ENCODE measurements at places on chromosomes 11 and 22.

DNA sequence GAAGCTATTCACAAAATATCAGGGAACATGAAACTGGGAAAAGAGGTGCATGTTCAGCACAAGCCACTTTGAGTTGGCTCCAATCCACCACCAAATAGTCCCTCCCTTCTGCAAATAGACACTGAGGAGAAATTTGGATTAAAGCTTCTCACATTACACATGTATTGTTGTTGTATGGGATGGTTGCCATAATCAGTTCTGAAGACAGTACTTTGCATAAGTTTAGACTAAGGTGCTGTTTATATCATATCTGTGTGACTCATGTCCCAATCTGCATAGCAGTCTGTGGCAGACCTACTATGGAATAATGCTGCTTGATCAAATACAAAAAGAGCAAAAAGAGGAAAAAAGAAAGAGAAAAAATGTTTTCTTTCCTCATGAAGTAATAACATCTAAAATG is 376.7 kb upstream of the DDI1 start:
- DNase-seq, result no peak

GRCh38 chr22:40720538-40721256 is 41.4 kb downstream of the MCHR1 start:
- no peak for DNase-seq

- no peak for DNase-seq
Measured at GRCh38 chr22:47276991-47277390, 514.5 kb downstream of the TBC1D22A start.

GRCh38 chr22:22738959-22739585 is 94.7 kb downstream of the GGTLC2 start:
- no peak for DNase-seq

DNA sequence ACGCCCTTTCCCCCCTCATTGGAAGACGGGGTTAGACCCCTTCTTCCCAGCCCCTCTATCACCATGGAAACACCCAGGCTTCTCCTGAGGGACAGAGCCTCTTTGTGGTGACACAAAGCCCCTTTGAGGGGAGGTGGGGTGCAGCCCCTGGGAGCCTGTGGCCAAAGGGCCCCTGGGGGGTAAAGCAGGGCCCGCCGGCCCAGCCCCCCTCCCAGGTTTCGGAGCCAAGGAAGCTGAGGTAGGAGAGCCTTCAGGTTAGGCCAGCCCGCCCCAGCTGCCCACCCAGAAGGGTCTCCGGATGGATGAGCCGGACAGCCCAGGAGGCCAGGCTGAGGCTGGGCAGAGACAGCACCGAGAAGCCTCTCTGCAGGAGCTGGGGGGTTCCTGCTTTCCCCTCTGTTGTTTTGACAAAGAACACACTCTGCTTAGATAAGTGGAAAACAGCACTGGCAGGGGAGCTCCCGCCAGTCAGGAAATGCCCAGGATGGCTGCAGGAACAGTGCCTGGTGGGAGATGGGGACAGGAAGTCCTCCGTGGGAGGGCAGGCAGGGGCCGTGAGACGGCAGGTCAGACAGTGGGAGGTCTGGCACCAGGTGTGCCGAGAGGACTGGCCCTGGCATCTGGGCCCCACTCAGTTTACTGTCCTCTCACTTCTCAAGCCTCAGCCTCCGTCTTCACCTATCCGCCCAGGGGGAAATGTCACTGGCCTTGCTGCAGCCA is 18.2 kb downstream of the ARVCF start:
- DNase-seq, result no peak

DNA sequence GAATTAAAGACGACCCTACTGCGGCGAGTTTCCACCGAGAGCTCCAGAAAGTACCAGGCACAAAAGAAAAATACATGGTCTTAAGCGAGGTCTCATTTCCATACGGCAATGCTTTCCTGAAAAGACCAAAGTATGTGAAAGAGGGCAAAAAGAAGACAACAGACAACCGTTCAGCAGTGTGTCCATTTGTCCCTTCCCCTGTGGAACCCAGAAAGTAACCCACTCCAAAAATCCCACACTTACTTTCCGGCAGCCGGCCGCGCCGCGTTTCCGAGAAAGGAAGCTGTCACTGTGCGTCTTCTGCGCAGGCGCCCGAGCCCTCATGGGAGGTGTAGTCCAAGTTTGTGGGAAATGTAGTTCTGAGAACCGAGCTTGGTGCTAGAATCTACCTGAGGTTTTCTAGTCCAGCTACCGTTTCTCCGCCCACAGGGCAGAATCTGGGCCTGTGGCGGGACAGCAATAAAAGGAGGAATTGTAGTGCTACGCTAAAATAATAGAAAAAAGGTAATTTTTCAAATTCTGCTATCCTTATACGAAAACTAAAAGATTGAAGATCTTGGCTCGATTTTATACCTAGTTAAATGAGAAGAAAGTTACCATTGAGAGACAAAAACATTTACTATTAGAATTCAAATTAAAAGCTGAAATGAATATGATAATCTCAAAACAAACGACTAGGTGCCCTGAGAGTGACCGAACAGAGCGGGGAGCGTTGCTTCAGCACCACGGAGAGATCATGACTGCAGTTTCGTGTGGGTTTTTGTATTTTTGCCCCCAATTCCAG is at the start of gene PUS3:
PUS3 (minus strand) TSS at position 280 of the 784 bp plus-strand sequence. CDS start 6,922 bp downstream, outside the sequence.
- peak; percentile 74 for DNase-seq

DNA sequence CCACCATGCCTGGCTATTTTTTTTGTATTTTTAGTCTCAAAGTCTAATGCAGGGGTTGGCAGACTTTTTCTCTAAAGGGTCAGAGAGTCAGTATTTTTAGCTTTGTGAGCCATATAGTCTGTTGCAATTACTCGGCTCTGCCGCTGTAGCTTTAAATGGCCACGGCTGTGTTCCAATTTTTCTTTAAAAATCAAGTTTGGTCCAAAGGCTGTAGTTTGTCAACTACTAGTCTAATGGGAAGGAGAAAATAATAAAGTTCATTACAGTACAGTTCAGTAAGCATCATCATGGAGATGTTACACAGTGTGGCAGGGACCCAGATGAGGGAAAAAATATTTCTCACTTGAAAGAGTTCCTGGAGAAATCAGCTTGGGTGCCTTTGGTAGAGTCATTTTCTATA is 107.6 kb downstream of the CSNK2A3 start:
- no peak for DNase-seq

GRCh38 chr11:111718859-111719258 is 47.3 kb downstream of the PPP2R1B start:
- DNase-seq, result no peak

DNA sequence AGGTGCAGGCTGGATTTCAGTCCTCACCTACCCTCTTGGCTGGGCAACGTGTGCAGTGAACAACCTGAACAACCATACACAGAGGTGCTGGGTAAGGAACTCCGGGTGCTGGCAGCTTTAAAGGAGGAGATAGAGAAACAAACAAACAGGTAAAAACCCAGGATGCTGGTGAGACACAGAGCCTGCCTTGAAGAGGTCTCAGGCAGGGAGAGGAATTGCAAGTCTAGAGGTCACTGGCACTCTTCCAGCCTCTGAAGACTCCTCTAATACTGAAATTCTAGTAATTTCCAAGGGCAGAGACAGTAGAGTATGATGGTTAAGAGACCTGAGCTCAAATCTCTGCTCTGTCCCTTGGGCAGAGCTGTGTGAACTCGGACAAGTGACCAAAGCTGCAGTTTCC is 192.5 kb downstream of the CEP164 start:
- no peak for DNase-seq

- DNase-seq, result no peak
Measured at GRCh38 chr11:32435511-32435941, at the start of gene WT1. Gene WT1, minus strand, starts transcription at chr11:32435539.

GRCh38 chr11:68828155-68828931 is 13.4 kb downstream of the CPT1A start:
- DNase-seq, result no peak

GRCh38 chr22:44309647-44310046 is 3.1 kb downstream of the SHISAL1 start:
- no peak for DNase-seq

DNA sequence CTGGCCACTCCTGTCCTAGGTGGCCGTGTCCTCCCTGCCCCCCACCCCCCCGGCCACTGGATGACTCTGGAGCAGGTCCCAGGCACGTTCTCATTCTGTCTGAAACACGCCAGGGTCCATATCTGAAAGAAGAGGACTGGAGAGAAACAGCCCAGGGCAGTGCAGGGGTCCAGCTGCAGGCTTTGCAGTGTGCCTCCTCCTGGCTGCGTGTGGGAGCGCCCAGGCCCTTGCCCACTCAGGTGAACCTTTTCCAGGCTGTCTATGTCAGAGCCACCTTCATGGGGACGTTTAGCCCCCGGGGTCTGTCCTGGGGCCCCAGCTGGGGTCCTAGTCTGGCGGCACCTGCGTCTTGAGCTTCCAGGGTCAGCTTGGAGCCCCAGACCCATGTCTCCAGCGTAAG is 15.6 kb downstream of the GRAMD4 start:
- no peak for DNase-seq

- no peak for DNase-seq
Measured at GRCh38 chr11:120835601-120836228, 188.2 kb upstream of the TBCEL start.

GRCh38 chr11:75600356-75600755 is 38.3 kb downstream of the SERPINH1 start:
- no peak for DNase-seq

DNA sequence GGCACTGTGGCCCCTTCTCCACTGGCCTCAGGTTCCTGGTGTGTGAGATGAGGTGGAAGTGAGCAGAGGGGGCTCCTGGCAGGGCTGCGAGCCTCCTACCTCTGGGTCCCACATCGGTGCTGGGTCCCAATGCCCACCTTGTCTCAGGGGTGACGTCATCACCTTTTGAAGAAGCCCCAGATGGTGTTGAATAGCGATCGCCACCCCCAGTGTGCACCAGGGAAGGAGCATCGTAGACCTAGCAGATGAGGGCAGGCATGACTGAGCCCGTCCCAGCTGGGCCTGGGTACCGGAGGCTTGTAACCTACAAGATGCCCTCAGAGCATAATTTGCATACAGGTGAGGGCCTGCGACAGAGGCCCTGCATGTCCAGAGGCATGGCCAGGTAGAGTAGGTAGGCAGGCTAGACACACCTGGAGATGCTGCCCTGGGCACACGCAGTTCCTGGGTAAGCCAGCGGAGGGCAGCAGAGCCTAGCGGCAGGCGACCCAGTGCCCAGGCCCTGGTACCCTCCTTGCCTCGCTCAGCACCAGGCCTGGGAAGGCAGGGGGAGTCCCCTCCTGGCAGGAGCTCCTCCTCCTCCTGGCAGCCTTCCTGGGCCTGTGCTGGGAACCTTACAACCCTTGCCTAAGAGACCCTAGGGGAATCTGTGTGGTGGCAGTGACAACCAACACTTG is 52.5 kb downstream of the TPCN2 start:
- peak; percentile 35 for DNase-seq

- DNase-seq, result no peak
Measured at GRCh38 chr11:8686325-8686724, 3.7 kb downstream of the RPL27A start.

DNA sequence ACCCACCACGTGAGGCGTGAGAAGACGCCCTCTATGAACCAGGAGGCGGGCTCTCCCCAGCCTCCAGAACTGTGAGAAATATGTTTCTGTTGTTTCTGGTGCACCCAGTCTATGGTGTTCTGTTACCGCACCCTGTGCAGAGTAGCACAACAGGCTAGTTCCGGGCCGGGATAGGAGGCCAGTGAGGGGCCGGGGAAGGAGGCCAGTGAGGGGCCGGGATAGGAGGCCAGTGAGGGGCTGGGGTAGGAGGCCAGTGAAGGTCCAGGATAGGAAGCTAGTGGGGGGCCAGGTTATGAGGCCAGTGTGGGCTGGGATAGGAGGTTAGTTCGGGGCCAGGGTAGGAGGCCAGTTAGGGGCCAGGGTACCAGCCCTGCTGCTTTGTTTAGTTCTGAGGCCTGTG is 204.6 kb downstream of the BARX2 start:
- DNase-seq, result no peak

- DNase-seq, result no peak
Measured at GRCh38 chr11:17722000-17722643, 2.8 kb downstream of the MYOD1 start.

DNA sequence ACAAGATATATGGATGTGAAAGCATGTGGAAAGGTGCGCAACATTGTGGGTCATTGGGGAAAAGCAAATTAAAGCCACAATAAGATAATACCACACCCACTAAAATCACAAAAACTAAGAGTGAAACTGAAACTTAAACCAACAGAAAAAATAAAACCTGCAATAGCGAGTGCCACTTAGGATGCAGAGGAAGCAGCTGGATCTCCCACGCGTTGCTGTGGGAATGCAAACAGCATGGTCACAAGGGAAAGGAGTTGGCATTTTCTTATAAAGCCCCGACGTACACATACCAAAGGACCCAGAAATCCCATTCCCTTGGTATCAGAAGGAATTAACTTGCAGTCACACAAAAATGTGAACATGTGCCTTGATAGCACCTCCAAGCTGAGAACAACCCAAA is 712.0 kb downstream of the TBC1D22A start:
- DNase-seq, result no peak

DNA sequence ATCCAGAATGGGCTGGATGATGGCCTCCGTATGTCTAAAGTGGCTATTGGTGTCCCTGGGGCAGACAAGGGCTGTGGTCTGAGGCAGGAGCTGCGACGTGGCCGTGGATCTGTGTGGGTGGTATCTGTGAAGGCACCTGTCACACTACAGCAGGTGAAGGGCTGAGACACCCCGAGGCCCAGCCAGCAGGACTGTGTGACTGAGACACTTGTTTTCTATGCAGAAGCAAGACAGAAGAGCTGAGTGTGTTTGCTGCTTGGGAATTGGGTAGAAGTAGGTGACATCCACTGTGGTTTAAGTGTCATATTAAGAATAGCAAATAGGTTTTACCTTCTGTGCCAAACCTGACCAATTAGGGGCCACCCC is 35.0 kb downstream of the AMPD3 start:
- no peak for DNase-seq

DNA sequence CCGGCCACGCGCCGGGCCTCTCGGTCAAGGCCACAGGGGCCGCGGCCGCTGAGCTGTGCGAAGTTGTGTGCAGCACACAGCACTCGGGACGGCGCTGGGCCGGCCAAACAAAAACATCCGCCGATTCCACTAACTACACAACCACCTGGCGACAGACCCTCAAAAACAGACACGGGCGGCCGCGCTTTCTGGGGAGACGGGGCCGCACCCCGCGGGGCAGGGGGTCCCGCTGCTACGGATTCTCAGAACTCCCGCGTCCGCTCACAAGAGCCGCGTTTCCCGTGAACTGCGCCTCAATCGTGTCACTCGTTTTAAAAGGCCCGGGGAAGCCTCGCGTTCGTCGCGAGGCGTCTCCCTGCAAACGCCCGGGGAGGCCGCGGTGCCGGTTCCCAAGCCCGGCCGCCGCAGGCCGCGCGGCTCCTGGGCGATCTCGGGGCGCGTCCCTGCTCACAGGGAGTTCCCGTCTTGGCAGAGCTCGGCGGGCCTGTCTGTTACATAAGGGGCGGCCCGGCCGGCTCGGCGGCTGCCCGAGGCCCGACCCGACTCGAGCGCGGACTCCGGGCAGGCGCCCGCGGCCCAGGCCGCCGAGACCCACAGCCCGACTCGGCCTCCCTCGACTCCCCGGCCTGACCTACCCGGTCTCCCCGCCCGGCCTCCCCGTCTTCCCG is 936 bp downstream of the BRD1 start:
- DNase-seq, result no peak

GRCh38 chr11:3434976-3435375 is 56.0 kb upstream of the ZNF195 start:
- no peak for DNase-seq

All from activated CD4-positive, CD25-positive, alpha-beta regulatory T cell (primary cell).